ENCODE measurements at places on chromosomes 7 and 10.
A peak's percentile ranks its signal among the peaks of the same experiment; 100 is the strongest.

GRCh38 chr7:111801277-111801676 is 239.0 kb upstream of the IMMP2L start:
- no peak for DNase-seq

DNA sequence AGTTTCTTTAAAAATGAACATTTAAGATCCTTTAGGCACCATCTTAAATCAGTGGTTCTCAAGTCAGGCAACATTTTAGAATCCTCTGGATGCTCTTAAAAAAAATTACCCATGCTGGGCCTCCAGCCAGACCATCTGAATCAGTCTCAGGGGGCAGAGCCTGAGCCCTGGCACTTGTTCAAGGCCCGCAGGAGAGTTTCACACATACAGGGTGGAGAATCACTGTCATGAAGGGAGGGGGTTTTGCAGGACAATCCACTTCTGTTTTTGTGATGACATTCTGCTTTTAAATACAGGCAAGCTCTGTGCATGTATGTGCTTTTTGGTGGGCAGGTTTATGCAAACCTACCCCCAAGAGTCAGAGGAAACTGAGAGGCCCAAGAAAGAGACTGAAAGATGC is 268.6 kb downstream of the SEC23IP start:
- no peak for DNase-seq

DNA sequence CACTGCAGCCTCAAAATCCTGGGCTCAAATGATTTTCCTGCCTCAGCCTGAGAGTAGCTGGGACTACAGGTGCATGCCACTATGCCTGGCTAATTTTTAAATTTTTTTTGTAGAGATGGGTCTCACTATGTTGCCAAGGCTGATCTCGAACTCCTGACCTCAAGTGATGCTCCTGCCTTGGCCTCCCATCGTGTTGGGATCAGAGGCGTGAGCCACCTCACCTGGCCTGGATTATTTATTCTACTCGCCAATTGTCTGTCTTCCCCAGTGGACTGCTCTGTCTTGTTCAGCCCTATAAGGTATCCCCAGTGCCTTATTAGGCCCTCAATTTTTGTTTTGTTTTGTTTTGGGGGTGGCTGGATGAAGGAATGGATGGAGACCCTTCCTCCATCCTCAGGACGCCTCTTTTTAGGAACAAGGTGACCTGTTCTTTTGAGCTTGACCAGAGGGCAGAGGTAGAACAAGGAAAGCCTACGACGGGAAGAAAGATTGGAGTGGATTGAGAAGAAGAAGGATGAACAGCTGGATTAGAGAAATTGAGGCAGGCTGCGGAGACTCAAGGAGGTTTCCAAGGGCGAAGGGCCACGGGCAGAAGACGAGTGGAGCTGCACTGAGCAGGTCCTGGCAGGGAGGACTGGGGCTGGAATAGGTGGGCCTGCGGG is 541 bp upstream of the DENND10 start:
- no peak for DNase-seq

DNA sequence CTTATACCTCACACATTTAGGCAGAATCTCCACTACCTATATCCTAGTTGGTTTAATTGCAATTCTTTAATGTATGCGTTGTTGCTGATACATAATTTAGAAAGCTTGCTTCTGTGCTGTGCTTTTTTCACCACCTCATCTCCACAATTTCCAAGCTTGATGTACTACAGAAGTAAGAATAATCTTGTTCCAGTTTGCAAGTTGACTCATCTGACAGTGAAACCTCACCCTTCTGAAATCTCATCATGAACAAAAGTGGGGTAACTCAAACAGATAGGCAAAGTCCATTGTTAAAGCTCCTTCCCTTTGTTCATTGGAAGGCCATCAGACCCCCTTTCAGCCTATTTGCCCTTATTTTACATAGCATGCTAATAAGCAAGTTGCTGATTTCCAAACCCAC is 13.6 kb downstream of the EIF4EBP2 start:
- DNase-seq: no peak

DNA sequence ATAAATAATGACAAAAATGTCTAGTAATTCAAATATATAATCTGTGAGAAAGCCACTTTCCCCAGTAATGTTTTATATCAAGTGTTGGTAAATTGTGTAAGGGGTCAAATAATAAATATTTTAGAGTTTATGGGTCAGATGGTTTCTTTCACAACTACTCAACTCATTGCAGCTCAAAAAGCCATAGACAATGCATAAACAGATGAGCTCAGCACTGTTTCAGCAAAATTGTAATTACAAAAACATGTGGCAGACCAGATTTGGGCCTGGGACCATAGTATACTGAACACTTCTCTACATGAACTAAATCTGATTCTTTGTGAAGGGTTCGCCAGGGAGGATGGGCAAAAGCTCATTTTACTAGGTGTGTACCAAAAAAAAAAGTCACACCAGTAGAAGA is 460.8 kb downstream of the NRG3 start:
- DNase-seq: no peak

- no peak for DNase-seq
These were observed 73.0 kb upstream of the CTTNBP2 start for GRCh38 chr7:117946151-117946633.

- DNase-seq: no peak
These were observed 11.8 kb upstream of the ACBD5 start for GRCh38 chr10:27252267-27253000.

DNA sequence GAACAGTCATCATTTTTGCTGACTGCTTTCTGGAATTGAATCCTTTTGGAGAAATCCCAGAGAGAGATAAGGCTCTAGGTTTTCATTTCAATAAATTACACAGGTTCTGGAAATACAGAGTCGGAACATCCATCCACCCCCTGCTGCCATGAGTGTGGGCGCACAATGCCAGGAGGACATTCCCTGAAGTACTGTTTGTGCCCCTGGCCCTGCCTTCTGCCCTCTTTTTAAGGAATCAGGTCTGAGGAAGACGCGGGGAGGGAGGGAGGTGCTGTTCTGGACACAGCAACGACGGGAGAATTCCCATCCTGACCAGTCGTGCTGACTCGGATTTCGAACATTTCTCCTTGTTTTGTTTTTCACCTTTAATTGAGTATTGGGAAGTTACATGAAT is 69.0 kb downstream of the SEC61G start:
- no peak for DNase-seq

DNA sequence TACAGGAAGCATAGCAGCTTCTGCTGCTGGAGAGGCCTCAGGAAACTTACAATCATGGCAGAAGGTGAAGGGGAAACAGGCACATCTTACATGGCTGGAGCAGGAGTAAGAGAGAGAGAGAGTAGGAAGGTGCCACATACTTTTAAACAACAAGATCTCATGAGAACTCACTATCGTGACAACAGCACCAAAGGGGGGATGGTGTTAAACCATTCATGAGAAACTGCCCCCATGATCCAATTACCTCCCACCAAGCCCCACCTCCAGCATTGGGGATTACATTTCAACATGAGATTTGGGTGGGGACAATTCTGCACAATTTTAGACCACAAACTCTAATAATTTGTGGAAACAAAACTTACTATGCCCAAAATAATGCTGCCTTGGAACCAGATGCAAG is 16.8 kb upstream of the ARMC3 start:
- no peak for DNase-seq

DNA sequence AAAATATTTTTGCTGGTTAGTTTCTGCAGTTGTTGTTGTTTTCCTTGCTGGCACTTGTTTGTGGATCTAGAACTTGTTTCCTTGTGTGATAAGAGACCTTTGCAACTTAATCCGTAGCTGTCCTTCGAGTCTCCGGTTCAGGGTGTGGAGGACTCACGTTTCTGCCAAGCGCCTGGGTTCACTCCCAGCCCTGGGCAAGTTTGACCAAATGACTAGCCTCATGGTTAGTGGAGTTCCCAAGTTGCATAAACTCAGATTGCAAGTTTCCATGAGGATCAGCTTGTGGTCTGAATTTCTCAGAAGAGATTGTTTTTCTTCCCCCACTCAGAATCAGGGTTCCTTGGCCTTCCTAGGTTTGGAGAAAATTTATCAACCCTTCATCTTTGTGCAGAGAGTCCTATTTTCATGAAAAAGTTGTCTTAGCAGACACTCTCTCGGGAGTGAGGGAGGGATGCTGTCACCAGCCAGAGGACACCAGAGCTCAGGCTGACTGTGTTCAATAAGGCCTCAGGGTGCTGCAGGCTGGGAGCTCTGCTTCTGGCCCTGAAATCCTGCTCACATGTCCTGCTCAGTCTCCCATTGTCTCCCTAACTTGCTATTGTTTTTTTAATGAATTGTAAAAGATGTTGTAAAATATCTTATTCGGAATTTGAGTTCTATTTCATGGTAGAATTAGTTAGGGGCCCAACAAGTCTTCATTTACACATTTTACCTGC is 377.7 kb upstream of the KLF6 start:
- no peak for DNase-seq

DNA sequence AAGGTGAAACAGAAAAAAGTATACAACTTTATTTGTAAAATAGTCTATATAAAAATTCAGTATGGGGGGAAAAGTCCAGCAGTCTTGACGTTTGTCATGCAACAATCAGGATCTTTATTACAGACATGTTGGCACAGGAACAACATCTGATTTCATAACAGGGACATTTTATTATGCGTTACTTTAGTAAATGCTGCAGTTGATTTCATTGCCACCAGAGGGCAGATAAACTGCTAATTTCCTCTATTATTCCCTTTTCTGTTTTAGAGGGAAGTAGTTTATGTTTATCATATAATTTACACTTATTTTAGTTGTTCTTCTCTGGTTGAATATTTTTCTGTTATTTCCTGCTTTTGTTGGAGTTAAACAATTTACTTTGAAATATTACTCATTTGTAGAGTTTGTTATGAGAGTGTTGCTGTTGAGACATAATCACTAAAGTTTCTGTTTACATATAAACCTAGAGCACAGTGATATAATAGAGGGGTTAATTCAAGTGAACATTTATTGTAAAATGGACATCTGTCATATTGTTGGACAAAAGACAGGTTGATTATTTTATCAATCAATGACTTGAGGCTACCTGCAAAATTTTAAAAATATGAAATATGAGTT is 3.3 kb downstream of the PLXDC2 start:
- DNase-seq: no peak

DNA sequence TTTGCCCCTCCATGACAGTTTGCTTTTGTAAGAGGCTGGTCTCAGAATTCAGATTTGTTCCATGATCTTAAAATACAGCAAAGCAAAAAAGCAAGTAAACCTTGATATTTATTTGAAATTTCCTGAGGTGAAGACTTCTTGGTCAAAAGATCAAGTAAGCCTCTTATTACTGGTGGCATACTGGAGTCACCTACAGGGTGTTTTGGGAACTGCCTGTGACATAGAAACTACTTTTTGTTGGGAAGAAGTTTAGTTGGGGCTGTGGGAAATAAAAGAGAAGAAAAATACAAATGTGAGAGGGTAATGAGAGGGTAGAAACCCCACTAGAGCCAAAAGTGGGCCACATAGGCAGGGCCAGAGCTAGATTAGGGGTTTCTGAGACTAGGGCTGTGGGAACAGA is 217.9 kb downstream of the OTUD1 start:
- DNase-seq: no peak

- DNase-seq: no peak
These were observed 285.9 kb upstream of the SMIM30 start for GRCh38 chr7:113404245-113404644.

DNA sequence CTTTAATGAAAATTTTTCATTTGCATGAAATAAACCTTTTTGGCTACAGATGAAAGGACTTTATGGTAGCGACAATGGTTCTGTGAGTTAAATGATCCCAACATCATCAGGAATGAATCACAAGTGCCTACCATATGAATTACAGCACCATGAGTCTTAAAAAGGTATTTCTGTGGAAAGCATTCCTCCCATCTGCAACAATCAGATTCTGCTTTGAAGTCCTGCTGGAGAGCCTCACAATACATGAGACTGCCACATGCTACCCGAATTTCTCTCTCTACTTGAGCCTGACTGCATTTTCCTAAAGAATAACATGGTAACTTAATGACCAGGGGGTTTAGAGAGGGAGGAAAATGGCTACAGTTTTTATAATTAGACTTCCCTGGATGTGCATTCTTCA is 190.3 kb downstream of the TWIST1 start:
- no peak for DNase-seq

GRCh38 chr7:135186841-135187253 is 16.3 kb upstream of the CYREN start:
- DNase-seq: no peak

GRCh38 chr7:82325416-82325815 is 118.2 kb downstream of the CACNA2D1 start:
- DNase-seq: no peak

- no peak for DNase-seq
These were observed 151.5 kb upstream of the EEPD1 start for GRCh38 chr7:36001546-36001945.

DNA sequence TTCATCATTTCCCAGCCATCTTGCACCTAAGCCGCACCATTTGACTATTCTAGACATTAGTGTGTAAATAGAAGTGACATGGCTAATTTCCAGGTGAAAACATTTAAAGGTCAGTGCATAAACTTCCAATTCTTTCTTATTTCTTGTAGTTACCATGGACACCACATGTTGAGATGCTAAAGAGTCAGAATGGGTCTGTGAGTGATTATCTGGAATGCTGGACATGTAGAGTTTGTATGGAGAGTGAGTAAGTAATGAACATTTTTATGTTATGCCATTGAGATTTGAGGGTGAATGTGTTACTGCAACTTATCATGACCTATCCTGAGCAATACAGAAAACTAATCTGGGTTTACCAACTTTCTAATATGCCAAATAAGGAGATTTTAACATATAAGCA is 60.4 kb downstream of the MEOX2 start:
- DNase-seq: no peak

GRCh38 chr7:118753479-118753878 is 529.0 kb downstream of the ANKRD7 start:
- DNase-seq: no peak

DNA sequence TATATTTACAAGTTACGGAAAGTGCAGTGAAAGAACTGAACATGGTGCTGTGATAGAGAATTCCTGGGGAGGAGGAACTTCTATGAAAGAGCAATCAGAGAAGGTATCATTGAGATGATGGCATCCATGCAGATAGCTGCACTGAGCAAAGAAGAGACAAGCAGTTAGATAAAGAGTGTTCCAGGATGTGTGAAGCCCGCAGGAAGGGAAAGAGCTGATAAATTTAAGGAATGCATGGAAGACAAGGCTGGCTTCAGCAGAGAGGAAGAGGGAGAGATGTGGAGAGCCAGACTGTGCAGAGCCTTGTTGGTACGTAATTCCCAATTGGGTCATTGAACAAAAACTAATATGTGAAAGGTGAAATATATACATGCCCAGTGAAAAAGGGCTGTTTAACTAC is 538.9 kb downstream of the INHBA start:
- no peak for DNase-seq

DNA sequence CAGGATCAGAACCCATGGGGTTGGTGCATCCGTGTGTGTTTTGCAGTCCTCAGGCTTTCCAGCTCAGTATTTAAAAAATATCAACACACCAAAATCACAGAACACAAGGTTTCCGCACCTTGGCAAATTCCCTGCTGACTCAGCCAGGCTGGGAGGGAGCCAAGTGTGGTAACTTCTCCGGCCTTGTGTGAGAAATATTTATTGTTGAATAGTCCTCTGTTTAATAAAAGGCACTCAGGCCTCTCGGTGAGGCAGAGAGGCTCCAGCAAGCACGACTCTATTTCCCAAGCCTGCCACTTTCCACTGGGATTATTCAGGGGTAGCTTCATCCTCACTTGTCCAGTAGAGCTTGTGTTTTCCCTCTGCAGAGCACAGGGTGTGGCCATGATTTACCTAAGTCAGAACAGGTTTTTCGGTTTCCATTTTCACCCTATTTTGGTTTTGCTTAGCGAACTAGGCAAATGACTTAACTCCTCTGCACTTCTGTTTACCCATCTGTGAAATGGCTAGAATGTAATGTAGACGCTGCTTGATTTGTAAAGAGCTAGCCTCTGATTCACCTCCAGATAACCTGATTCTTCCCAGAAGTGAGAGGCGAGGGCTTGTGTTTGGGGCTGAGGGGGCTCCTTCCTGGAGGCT is 13.0 kb upstream of the CHST15 start:
- DNase-seq: peak; percentile 82
